Endothelial cell (in vitro differentiated cells): ENCODE measurements at places on chromosomes 2 and 18.

DNA sequence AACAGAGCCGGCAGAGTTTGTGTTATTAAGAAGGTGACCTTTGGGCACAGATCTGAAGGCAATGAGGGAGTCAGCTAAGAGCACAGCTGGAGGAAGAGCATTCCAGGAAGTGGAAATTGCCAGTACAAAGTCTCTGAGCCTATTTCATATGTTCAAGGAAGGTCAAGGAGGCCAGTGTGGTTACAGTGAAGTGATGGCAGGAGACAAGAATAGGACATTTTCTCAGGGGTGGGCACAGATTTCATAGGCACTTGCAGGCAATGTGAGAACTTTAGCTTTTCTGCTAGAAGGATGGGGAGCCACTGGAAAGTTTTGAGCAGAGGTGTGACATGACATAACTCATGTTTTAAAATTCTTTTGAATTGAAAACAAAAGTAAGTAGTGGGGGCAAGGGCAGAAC lies 50.3 kb downstream of the ARHGAP25 start:
- no peak for DNase-seq

DNA sequence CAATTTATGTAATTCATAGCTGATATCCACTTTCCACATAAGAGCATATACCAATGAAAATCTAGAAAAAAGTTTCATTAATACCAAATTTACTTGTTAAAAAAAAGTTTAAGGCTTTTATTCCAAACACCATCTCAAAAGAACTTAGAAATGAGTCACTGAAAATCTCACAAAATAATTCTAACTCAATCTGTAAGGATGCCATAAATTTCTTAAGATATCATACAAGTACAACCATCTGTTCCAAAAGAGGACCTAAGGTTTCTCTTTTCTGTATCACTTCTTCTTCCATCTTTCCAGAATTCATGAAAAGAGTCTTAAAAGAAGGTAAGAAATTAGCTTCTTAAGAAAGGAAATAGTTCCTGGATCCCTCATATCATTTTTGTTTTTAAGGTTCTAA lies 60.4 kb downstream of the TRIP12 start:
- no peak for DNase-seq

- no peak for DNase-seq
Measured at GRCh38 chr2:46781468-46782189, 134.0 kb downstream of the MCFD2 start.

DNA sequence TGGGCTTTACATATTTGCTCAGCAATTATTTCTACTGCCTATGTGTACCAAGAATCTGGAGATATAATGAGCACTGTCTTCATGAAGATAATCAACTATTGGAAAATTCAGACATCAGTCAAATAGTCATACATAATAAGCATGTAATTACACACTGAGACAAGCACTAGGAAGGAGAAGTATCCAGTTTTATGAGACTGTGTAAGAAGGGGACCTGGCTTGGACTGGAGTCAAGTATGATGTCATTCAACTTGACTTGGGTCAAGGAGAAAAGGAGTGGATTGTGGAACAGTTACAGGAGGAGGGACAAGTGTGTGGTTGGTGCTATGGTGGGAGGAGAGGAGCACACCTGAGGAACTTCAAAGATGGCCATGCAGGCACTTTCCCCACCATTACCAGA lies 419.8 kb upstream of the TRIB2 start:
- no peak for DNase-seq

GRCh38 chr2:127348426-127349000 lies 39.3 kb downstream of the MAP3K2 start:
- DNase-seq: no peak

DNA sequence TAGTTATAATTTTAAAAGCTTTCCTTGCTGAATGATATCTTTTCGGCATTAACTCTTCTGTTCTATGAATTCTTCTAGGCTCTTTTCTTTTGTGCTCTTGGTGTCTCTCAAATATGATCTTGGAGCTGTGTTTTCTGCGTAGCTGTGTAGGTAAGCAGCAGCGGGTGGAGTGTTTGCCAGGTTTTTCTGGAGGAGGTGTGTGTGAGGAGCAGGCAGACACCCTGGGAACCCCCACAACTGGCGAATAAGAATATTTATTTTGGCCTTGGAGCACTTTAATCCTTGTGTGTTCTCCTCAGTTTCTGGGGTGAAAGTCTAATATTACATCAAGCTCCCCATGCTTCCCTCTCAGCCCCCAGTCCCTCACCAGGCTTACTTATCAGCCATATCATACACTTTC lies 232.0 kb upstream of the FANCL start:
- DNase-seq: no peak

DNA sequence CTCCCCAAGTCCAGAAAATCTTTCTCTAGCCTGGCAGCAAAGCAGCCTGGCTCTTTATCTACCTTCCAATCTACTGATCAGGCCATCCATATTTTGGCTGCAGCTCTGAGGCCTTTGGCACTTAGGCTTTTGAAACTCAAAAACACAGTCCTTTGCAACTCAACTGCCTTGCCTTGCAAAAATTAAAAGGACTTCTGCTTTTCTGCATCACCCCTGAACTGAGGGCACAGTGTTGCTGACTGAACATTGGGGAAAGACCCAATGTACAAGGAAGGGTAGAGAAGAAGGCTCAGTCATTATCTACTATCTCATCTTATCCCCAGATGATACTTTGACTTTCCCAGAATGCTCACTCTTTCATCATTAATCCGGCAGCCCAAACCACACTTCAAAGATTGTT lies 625.5 kb downstream of the ARHGAP15 start:
- DNase-seq: no peak

- DNase-seq: no peak
Measured at GRCh38 chr2:187915810-187916209, 361.6 kb upstream of the TFPI start.

DNA sequence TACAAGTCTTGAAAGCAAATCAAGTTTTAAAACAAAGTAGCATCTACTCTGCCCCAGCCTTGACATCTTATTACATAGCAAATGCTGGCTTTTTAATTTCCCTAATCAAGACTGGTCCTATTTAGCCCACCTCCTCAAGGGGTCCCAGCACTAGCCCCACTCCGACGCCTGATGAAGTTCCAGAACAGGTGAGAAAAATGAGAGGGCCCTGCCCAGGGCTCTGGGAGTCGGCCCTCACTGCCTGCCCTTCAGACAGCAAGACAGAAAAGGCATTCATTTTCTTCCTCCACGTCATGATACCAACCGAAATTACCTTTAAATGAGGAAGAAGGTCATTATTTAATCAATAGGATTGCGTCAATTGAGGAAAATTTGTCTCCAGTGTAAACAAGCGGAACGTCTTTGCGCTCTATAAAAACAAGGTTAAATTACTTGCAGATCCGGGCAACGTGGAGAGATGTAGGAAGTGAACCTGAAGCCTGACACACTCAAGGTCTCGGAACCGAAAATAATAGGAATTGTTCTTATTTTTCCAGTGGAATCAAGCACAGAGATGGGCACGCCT lies 170.6 kb upstream of the PKDCC start:
- DNase-seq: no peak

DNA sequence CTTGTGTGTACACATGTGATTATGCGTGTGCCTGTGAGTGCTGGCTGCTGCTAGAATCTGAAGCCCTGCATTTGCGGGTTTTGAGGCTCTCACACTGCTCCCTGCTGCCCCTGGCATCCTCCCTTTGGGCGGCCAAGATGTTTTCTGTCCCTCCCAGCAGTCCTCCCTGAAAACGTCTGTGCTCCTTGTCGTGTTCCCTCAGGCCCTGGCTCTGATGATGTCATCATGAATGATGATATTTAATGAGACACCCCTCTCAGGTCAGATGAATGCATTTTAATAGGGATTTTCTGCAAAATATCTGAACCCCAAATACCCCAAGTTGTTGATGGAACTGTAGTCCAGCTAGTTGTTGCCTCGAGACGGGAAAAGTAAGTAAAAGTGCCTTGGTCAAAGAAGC lies 73.1 kb downstream of the TSHZ1 start:
- DNase-seq: no peak
